ENCODE measurements at places on chromosomes 1 and 21.

- no peak for DNase-seq
These were observed 5.2 kb downstream of the PTAFR start for GRCh38 chr1:28171246-28171645.

DNA sequence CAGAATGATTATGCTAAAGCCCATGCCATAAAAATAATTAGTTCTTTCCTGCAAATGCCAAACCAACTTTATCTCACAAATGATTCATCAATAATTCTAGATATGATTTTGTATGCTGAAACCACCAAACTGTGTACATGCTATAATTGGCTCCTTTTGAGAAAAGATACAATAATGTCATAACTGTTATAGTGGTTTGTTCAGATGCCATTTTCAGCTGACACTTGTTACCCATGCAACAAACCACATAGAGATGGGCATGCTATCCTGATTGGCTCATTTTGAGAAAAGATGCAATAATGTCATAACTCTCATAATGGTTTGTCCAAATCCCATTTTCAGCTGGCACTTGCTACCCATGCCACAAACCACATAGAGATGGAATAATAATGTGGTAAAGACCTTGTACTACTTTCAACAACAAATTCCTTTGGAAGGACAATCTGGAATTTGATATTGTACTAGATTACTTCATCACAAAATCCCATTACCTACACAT is 283.8 kb downstream of the TPR start:
- DNase-seq, result no peak

DNA sequence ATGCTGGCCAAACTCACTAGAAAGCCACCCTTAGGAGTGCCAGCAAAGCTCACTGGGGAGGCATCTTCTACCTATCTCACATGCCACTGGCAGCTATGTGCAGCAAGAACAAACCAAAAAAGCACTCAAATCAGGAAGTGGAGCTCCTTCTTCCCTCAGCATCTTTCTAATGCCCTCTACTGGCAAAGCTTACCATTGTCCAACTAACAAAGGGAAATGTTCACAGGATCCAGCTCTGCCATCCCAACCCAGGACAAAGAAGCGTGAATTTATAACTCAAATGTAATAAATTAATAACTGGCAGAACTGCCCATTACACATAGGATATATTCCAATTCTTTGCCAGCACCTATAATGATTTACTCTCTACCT is 38.9 kb downstream of the LEPR start:
- no peak for DNase-seq

DNA sequence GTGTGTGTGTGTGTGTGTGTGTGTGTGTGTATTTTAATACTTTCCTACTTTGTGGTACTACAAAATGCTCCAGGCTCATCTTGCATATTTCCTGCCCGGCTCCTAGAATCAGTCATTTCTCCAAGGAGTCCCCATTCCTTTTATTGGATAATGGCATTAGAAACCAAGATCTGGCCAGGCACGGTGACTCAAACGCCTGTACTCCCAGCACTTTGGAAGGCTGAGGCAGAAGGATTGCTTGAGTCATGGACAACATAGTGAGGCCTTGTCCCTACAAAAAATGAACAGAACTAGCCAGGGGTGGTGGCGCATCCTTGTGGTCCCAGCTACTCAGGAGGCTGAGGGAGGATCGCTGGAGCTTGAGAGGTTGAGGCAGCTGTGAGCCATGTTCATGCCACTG is 20.3 kb downstream of the EPB41 start:
- no peak for DNase-seq

DNA sequence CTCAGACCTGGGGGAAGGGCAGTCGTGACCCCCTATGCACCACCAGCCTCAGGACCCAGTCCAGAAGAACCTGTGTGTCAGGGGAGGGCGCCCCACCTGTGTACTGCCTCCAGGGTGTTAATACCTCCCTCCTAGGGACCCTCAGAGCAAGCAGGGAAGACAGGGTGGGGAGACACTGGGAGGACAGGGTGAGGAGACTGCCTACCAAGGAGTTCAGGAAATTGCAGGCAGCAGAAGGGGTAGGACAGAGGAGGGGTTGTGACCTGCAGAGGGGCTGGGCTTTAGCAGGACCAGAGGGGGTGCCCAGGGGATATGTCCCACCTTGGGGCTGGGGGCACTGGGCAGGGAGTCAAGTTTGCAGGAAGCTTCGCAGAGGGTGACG is 5.2 kb downstream of the C21orf58 start:
- DNase-seq, result no peak

DNA sequence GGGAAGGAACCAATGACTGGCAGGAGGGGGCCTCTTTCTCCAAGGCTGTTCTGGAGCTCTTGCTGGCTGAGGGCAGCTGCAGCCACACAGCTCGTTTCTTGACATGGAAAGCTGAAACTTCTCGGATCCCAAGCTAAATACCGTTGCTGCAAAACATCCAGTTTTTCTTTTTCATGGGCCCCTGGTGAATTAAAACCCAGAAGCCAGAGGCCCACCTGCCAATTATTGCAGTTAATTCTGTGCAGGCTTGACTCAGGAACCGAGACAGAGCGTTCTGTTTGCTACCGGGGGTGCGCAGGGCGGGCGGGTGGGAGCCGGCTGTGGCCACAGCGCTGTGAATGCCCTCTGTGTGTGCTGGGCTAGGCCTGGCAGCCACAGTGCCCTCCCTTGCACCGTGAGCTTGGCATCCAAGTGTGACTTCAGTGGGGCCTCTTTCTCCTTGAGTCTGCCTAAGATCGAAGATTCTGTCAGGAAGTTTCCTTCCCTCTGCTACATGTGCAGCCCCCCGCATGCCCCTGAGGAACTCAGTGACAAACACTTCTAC is 19.9 kb upstream of the KCNE2 start:
- no peak for DNase-seq

- no peak for DNase-seq
These were observed 1.4 kb downstream of the RPE65 start for GRCh38 chr1:68448365-68448764.

DNA sequence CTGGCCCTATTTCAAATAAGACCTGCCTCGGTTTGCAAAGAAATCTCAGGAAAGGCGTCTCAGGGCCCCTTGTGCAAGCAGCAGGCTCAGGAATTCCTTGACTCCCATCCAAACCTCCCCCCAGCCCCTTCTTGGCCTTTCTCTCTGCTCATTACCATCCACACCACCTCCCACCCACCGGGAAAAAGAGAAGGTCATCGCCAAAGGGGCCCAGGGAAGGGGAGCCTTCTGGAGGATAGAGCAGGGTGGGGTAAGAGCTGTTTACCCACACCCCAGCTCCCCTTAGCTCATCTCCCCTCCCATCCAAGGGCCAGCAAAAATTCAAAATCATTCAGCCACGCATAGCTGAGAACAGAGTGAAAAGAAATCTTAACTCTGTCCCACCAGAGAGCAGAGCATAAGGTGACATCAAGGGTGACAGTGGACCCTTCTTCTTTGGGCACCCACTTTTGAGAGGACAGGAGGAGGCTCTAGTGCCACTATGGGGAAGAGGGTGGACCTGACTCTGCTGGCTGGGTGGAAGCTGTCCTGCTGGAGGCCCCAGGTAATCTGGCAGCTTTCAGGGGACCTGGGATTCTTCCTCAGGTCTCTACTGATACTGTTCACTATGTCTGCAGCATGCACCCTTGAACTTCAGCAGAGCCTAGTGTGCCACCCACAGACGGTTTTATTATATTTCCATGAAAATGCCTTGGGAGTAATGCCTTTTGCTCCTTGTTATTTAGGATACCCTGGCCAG is 3.9 kb upstream of the WNT2B start:
- DNase-seq, result no peak

DNA sequence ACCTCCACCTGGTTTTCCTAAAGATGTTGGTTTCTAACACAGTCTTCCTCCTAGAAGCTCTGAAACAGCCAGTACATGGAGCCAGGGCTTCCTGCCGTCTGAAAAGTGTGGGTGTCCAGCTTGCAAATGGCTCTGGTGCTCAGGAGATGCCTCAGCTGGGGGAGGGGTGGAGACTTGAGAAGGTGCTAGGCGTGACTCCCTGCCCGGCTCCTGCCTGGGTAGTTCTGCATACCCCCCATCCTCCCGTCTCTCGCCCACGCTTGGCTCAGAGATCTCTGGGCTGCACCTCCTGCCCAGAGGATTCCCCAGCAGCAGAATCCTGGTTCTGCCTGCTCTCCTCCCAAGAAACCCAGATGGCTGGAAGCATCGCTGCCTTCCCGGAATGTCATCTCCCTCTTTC is 16.9 kb downstream of the STUM start:
- DNase-seq, result no peak

DNA sequence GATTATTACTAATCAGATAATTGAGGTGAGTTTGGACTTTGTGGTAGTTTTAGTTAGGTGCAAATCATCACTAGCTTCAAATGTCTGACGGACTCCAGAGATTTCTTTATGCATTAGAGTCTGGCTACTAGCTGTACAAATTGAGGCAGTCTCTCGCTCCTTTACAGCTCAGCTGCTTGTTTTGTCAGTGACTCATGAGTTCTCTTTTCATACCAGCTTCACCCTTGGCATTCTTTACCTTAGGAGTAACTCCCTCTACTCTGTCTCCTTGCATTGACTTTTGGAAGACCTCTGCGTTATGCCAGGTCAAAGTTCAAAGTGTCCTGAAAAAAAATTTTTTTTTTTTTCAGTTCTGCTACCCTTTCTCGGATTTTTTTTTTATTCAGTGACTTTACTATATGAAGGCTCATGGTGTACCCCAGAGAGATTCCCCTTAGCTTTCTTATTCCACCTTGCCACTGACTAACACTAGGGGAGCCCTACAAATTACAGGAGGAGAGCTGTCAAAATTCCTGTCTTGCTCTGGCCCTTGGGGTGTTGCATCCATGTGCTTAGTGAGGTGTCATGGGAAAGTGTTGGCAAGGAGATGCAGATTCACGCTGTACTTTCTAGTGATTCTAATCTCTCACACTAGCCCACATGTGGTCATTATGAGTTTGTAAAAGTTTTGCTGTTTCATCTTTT is 576.6 kb downstream of the ADGRL2 start:
- DNase-seq, result no peak

- no peak for DNase-seq
These were observed 129.4 kb downstream of the PPIAL4G start for GRCh38 chr1:148353461-148354283.

DNA sequence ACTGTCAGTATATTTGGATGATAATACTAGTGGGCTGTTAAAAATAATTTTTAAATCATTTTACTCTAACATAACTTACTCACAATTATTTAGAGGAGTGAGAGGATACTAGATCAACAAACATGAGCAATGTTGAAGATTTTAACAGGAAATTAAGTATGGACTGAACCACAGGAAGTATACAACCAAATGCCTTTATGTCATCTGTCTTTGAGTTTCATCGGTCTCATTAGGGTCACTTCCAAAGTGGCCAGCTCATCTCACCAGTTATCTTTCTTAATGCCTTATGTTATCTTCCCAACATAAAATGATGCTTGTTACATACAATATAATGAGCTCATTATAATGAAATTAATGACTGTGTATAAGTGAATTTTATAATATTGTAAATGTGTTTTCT is 1.5 kb upstream of the RGS1 start:
- no peak for DNase-seq

GRCh38 chr1:68704800-68705443 is 208.0 kb upstream of the DEPDC1 start:
- no peak for DNase-seq

GRCh38 chr1:47709019-47709871 is 271.4 kb downstream of the FOXD2 start:
- DNase-seq, result no peak

DNA sequence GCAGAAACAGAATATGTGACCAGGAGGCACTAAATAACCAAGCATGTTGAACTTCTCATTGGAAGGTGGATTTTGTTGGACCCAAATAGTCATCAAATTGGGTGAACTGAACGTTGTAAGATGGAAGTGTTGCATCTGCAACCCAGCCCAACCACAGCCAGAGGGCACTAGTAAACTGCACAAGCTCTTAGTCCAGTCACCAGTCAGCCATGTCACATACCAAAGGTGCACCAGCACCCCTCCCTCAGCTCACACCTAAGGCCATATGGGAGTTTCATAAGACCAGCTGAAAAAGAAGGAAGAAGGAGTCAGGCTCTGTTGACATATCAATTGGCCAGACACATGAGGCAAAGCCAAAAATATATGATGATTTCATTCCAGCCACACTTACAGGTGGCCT is 481.7 kb upstream of the NR5A2 start:
- DNase-seq, result no peak

- no peak for DNase-seq
These were observed 15.4 kb upstream of the LCE5A start for GRCh38 chr1:152495066-152495675.

DNA sequence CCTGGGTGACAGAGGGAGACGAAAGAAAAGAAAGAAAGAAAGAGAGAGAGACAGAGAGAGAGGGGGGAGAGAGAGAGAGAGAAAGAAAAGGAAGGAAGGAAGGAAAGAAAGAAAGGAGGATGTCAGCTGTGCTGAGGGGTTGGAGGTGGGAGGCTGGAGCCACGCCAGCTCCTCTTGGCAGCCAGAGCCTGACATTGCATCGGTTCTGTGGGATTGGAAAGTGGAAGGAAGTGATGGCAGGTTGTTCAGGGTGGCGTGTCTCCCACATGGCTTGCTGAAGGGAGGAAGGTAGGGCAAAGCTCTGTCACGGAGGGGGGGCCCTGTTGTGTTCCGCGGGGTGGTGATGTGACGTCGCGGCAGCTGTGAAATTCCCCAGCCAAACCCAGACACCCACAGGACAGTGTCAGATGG is 30.7 kb downstream of the EIF2D start:
- DNase-seq, result peak; percentile 28

- no peak for DNase-seq
These were observed 2.5 kb downstream of the FNDC10 start for GRCh38 chr1:1597275-1597930.

- DNase-seq, result no peak
These were observed 60.3 kb downstream of the CDC42BPA start for GRCh38 chr1:227257964-227258363.

DNA sequence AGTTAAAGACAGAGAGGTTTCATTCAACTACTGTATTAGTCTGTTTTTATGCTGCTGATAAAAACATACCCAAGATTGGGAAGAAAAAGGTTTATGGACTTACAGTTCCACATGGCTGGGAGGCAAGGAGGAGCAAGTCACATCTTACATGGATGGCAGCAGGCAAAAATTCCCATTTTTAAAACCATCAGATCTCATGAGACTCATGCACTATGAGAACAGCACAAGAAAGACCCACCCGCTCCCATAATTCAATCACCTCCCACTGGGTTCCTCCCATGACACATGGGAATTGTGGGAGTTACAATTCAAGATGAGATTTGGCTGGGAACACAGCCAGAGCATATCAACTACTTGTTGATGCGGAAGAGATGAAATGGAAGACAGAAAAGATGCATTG is 9.2 kb downstream of the GPR161 start:
- no peak for DNase-seq
